Stimulated activated CD4-positive, alpha-beta T cell treated with anti-CD3 and anti-CD28 coated beads, Interleukin-4, amount 100 ng/mL, for 24 hours (primary cell): ENCODE measurements at places on chromosomes 6 and 20.

GRCh38 chr6:161256407-161256806 is 17.5 kb downstream of the AGPAT4 start:
- no peak for DNase-seq

DNA sequence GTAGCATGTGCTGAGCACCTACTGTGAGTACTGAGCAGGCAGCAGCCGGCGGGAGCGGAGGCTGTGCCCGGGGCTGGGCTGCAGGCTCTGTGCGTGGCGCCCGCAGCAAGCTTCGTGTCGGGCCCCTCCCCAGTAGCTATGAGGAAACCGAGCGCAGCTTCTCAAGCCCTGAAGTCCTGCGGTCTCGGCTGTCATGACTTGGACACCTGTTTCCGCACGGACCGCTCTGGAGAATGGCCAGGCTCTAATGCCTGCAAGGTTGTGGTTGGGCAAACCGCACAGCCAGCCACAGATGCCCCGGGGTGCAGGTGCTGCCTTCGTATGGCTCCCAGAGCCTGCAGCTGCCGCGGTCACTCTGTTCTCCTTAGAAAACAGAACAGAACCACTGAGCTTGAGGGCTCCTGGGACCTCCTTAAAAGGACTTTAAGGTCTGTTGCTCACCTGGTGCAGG is 33.7 kb downstream of the PYGB start:
- no peak for DNase-seq

DNA sequence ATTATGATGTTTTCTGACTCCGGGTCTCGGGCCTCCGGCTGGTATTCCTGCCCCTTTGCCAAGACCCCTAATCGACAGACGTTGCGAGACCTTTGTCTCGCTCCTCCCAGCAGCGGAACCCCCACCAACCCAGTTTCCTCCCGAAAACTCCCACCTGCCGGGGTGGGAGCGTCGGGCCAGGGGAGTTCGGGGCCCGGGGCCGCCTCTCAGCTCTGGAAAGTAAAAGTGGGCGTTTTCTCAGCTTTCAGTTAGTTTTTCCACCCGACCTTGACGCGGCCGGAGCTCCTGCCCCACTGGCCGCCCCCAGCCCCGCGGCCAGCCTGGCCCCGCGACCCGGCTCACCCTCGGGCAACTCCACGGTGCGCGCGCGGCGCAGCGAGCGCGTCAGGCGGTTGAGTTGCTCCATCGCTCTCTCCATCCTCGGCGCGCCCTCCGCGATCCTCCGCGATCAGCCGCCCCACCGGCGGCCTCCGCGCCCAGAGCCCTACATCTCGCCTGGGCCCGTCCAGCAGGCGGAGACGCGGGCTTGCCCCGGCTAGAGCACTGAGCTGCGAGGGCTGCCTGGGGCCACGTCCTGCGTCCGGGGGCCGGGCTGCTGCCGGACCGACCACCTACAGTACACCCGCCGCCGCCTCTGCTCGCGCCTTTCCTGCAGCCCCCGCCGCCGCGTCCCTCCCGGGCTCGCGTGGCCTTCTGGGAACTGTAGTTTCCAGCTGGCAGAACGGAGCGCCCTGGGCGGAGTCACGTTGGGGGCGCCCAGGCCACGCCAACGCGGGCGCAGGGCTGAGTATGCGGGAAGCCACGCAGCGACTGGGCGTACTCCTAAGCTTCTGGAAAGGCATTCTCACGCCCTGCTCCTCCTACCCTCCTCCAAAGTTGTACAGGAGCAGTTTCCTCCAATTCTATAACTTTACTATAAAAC is at the start of gene HACE1:
TSS of gene HACE1 (minus strand) at position 695 of the 922 bp plus-strand sequence. CDS start at position 418, 277 bp downstream.
- peak; percentile 90 for DNase-seq

DNA sequence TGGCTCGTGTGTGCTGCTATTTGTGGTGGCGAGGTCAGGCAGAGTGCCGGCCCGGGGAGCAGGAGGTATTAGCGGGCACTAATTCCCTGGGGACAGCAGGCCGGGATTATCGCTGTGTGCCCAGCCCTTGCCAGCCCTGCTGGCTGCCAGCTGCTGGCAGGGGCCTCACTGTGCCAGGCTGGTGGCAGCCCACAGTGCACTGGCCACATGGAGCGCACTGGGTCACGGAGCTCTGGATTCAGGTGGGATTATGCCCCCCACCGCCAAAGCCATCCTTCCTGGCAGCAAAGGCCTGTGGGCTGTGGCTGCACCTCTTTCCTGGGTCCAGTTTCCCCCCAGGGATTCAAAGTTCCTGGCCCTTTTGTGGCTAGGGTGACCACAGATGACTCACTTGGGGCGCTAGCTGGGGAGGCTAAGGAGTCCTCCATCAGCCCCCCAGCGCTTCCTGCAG is 59.7 kb downstream of the YTHDF1 start:
- no peak for DNase-seq
